ENCODE measurements at places on chromosomes 11 and 22.

DNA sequence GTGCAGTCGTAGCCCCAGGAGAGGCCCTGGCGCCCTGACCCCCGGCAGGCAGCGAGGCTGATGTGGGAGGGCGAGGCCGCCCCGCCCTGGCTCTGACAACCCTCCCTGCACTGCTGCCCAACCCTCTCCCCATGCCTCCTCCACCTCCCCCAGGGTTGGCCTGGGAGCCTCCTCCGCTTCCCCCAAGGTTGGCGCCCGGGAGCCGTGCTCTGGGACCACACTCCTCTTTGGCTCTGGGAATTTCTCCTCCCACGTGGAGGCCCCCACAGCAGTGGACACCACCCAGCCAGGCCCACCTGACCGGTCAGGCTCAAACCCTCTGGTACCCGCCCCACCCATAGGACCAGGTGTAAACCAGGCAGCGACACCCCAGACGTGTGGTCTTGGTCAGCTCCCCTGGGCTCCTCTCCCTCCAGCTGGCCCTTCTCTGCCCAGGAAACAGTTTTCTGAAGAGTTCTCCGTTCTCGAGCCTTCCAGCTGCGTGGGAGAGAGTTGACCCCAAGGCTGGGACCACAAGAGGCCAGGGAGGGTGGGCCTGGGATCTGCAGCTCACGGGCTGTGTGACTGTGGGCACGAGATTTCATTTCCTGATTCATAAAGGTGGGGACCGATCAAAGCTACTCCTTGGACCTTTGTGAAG is 39.5 kb upstream of the BRSK2 start:
- DNase-seq: no peak

GRCh38 chr22:40878922-40879321 is 17.0 kb upstream of the DNAJB7 start:
- no peak for DNase-seq

- DNase-seq: no peak
Measured at GRCh38 chr11:68948496-68948895, 32.3 kb downstream of the MRGPRD start.

DNA sequence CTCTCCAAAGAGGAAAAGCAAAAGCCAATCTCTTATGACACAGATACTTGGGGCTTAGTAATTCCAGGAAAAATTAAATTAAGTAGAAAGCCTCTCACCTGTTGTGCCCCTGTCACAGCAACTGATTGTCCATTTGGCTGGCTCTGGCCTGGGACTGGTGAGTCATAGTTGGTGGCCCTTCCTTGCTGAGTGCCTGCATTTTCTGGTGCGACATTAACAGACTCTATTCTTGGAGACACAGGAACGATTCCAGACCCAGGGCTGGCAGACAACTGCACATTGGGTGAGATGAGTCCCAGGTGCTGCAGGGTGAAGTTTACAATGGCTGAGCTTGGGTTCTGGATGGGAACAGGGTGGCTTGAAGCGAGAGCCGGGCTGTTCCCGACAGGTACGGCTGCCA is 15.6 kb downstream of the E2F8 start:
- DNase-seq: no peak

DNA sequence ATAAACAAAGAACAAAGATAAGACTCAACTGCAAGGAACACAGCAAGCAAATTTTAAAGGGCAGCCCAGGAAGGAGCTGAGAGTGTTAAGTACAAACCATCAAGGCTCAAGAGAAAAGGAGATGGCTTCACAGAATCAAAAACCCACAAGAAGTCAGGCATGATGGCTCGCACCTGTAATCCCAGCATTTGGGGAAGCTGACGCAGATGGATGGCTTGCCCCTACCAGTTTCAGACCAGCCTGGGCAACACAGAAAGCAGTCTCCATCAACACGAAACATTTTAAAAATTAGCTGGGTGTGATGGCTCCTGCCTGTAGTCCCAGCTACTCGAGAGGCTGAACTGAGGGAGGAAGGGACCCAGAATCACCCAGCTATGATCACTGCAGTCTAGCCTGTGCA is 32.6 kb downstream of the MAPK1 start:
- DNase-seq: no peak

DNA sequence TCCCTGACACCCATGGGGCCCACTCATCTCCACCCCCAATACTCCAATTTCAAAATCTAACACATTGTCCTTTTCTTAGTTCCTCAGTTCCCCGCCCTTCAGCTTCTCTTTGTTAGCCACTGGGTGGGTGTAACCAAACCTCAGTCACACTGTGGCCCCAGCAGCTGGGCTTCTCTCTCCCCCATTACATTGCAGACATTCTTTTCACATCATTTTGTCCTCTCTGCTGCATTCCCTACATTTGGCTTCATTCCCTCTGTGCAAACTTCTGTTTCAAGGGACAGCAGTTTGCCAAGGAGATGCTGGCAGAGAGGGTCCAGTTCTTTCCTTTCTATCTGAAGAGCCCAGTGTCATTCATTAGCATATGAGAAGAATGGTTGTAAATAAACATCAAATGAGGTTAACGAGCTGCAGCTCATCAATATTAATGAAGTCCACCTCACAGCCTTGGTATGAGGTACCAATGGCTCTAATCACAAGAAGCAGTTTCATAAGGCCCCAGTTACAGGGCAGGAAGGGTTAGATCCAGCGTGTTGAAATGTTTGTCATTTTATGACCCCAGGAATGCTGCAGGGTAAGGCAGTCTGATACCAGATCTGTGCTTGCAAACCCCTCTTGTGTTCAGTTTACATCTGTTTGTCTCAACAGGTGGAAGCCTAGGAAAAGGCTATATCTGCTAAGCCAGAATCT is 72.3 kb downstream of the ARFGAP2 start:
- DNase-seq: no peak

- DNase-seq: no peak
Measured at GRCh38 chr11:100963375-100963774, 166.2 kb downstream of the PGR start.

DNA sequence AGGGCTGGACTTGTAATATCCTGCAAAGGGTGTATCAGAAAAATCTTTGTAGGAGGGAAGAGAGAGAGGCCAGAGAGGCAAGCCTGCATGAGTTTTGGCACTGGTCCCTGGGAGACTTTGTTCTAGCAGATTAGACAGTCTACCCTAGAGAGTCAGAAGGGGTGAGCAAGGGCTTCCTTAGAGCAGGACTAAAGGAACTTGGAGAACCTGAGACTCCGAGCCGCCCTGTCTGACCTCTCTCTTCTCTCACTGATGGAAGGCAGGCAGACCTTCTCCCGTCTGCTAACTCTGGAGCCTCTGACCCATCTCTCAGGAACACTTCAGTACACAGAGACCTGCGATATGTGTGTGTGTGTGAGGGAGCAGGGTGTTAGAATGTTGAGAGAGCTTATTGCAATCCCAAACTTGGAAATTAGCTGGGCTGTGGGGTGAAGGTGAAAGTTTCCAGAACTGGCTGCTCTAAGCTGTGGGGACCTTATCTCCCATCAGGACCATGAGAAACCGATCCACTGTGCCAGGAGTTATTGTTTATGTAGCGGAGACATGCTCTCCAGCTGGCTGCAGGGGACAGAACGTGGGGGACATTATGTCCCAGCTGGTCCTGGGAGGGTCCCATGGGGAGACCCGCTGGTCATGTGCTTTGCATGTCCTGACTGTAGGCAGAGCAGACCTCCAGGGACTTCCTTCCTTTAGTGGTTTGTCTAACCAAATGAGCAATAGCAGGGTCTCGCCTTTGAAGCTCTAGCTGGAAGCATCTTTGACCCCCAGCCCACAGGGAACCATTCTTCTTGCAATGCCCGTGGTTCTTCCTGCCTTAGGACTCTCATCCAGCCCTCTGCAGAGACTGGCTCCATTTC is 51.1 kb downstream of the TIMP3 start:
- no peak for DNase-seq

DNA sequence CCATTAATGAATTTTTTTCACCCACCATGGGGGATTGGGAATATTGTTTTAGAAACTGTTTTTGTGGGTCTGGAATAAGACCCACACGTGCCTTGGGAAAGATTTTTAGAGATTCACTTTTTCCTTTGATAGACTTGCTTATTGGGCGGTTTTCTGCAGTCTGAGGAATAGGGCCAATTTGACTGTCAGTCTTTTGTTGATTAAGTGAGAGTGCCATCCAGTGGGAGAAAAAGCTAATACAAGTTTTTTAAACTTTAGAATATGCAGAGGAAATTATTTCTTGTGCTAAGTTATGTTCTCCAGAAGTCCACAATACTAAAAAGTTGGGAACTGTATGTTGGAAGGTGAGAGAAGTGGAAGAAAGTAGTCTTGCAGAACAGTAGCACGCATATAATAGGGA is 56.1 kb downstream of the PRMT3 start:
- no peak for DNase-seq

DNA sequence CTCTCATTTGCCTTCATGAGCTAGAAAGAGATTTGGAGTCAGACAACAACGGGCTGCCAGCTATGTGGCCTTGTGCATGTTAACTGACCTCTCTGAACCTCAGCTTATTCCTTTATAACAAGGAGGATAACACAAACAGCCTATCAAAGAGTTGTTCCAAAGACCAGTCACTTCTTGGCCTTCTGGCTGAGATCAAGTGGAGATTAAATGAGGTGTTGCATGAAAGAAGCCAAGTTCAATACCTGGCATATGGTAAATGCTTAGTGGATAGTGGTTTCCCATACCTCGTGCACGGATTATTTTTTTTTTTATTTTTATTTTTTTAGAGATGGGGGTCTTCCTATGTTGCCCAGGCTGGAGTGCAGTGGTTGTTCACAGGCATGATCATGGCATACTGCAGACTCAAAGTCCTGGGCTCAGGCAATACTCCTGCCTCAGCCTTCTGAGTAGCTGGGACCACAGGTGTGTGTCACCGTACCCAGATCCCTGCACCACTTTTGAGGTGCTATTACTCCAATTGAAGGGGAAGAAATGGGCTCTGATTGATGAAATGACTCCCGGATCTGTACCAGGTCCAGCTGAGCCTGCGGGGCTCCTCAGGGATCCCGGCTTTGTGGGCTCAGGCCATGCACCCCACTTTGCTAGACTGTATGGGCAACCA is 4.9 kb downstream of the LGALS1 start:
- DNase-seq: no peak
